ENCODE measurements at places on chromosomes 3 and 15. TPM values are rescaled to one million over a fixed set of nuclear protein-coding genes. Genes with fewer than 3 reads are reported as not detected.

ALDH1L1 gene
- 32.2 TPM for total RNA-seq

GRCh38 chr3:50320853-50321335, 1.7 kb downstream of the HYAL2 start:
- DNase-seq, result peak; percentile 82

GRCh38 chr15:40046721-40047414, 7.9 kb upstream of the SRP14 start:
- DNase-seq, result no peak

DNA sequence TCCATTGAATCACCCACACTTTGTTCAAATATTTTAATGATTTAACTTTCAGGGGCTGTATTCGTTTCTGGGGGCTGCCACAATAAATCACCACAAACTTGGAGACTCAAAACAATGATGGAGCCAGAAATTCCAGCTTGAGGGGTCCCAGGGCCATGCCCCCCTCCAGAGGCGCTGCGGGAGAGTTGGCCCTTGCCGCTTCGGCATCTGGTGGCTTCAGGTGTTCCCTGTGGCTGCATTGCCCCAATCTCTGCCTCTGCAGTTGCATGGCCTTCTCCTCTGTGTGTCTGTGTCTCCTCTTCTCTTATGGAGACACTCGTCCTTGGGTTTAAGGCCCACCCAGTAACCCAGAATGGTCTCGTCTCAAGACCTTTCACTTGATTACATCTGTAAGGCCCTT, 144.7 kb downstream of the CHSY1 start:
- no peak for DNase-seq

UROC1 gene
- total RNA-seq, result not detected

PSTPIP1 gene
- total RNA-seq, result 35.2 TPM

DNA sequence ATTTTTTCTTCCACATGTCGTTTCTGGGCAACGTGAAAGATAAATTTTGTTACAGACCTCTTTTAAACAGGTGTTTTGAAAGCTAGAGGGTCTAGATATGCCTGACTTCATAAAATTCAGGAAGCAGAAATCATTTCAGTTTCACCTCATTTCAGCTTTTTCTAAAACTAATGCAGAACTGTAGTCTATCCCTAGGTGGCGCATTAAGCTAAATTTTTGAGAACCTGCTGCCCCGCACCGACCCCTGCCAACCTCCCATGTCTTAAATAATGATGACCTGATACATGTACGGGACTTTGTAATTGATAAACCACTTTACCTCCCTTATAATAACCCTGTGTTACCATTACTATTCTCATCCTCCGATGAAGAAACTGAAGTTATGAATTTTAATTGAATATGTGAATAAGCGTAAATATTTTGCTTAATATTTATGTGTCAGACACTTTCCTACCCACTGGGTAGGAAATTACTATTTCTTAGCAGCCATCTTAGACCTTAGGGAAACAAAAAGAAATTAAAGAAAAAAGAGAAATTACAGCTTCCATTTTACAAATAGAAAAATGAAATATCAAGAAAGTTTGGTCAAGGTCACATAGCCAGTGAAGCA, 78.7 kb upstream of the GCNT3 start:
- DNase-seq, result peak; percentile 50

PLSCR2 gene
- total RNA-seq, result not detected

XCR1 gene
- total RNA-seq, result not detected

PAQR5 gene
- 80.0 TPM for total RNA-seq

GHSR gene
- total RNA-seq, result not detected

- DNase-seq, result no peak
These were observed 14.8 kb downstream of the ZIC1 start for GRCh38 chr3:147423798-147424580.

DNA sequence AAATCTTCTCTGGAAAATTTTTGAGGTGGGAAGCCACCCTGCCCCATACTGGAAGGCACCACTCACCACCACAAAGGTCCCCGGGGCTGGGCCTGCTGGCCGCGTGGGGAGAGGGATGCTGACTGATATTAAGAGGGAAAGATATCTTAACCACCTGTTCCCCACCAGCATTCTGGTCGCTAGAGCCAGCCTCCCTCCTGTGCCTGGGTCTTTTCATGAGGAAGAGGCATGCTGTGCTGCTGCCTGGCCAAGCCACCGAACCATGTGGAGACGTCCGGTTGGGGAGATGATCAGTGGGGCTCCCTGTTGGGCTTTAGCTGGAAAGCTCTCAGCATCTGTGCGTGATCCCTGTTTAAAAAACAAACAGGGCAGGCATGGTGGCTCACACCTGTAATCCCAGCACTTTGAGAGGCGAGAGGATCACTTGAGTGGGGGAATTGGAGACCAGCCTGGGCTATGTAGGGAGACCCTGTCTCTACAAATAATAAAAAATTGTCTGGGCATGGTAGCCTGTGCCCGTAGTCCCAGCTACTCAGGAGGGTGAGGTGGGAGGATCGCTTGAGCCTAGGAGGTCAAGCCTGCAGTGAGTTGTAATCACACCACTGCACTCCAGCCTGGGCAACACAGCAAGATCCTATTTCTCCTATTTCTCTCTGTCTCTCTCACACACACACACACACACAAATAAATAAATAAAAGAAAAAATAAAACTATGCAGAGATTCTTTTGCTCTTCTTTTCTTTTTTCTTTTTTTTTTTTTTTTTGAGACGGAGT, 1.0 kb downstream of the KLHL18 start:
- DNase-seq, result peak; percentile 20

CLCN2 gene
- 13.7 TPM for total RNA-seq

DNA sequence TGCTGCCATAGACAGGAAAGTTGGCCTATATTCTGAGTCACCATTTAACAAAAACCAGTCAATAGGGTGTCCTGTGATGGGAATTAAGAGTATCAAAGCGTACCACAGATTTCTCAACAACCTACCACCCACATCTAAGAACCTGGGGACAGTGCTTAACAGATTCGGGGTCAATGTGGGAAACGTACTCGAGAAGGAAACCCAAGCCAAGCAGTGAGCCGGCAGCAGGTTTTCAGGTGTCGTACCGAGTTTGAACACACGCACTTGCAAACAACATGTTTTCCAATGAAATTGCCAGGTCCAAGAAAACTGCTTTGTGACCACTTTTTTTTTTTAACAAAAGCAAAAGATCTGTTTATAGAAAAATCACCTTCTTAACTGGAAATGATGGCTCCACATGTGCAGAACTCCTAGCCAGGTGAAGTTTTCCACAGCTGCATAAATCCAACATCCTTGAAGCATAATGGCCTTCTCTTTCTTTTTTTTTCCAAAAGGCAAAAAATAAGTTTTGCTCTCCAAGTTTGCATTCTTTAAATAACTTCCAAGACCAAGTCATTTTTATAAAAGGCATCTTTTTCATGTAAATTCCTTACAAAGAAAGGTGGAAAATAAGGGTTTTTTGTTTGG, 45.7 kb downstream of the ADAMTS17 start:
- DNase-seq, result no peak

DNA sequence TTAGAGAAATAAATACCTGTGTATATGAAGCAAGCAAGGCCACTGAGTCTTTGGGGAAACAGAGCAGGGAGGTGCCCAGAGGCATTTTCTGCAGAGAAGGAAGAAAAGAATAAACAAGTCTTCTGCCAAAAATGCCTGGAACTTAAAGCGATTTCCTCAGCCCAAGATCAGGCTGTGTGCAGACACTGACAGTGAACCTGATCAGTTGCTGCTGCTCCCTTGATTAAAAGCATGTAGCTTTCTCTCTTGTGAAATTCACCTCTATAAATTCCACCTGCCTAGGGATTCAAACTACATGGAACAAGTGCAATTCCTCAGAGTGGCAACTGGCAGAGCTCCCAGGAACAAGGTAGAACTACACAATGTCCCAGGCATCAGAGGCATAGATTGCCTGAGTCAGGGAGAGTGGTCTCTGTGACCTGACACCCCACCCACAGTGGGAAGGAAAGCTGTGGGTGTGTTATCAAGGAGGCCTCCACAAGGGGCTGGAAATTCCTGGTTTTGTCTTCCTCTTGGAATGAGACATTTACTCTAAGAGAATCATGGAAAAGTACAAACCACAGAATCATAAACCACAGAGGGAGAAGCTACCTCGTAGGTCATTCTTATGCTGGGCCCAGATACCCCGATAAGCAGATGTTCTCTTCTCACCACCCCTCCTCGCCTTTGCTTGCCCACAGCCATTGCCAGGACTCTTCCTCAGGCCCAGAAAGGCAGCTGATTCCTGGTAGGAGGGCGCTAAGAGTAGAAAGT, 1.8 kb upstream of the ZBTB38 start:
- peak; percentile 61 for DNase-seq

- no peak for DNase-seq
These were observed 72.7 kb upstream of the PPIB start for GRCh38 chr15:64235552-64235951.

PARP14 gene
- 211 TPM for total RNA-seq

- DNase-seq, result no peak
These were observed 51.3 kb downstream of the TBL1XR1 start for GRCh38 chr3:177145954-177146353.

CDHR4 gene
- not detected for total RNA-seq

HTR3E gene
- total RNA-seq, result 0.80 TPM

- DNase-seq, result no peak
These were observed 65.9 kb downstream of the THSD4 start for GRCh38 chr15:71180986-71181853.

DNA sequence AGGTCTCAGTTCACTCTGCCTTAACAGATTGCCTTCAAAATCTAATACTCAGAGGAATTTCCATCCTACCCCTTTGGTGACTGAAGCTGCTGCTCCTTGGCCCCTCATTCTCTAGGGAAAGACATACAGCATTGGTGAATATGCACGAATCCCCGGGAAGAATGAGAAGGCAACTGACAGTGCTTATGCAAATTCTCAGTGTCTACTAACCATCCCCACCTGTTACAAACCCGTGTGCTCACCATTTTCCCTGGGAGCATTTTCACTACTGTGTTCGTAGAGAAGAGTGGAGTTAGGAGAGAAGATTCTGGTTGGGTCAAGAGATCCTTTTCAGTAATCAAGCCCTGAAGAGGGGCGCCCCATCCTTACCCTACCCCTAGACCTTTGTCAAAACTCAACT, 37.7 kb downstream of the SYNM start:
- no peak for DNase-seq

PLSCR5 gene
- not detected for total RNA-seq
